Muscle of back (tissue), 13 donors: ENCODE measurements at places on chromosomes 2 and 18.

DNA sequence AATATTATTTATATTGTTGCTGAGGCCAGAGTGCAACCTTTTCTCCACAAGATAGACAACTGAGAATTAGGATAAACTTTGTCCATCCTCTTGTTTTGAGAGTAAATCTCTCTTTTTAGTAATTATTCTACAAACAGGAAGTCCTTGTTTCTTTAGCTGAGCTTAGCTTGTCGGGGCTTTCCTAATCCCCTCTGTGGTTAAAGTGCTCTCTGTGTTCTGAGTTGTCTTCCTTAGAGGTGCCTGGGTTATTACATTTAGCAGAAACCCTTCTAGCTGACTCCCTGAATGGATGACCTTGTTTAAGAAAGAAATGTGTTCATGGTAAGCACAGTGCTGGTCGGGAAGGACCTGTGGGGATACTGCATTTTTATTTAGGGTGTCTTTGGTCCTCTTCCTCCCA is 12.7 kb downstream of the USP39 start:
- DNase-seq, result no peak

- DNase-seq, result no peak
Measured at GRCh38 chr2:162538967-162539366, 195.0 kb downstream of the GCA start.

DNA sequence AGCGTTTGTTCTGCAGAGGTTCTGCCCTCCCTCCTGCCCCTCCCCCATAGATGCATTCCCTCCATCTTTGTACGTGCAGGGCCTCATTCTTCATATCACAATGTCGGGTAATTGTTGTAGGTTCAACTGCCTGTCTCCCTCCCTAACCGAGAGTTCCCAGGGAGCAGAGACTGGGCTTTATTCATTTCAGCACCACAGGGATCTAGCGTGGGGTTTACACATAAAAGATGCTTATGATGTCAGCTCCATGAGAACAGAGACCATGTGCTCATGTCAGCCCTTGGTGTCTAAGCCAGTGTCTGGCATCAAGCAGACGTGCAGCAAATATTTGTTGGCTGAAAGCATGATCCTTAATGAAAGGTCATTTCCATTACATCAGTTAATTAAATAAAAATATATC is 298.9 kb upstream of the TRIB2 start:
- DNase-seq, result no peak

DNA sequence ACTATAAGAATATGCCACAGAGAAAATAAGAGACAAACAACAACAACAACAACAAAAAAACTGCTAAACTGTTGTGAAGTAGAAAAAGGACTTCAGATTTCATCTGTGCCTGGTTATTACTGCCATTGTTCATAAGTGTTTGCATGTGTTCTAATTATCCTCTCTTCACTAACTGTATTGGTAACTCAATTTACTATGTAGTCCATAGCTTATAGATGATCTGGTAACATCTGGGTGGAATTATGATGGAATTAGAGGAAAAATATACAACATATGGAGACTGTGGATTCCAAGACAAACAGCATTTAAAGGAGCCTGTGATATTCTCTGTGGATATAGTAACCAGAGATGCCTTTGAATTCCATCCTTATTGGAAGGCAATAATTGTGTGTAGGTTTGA is 1891.5 kb upstream of the PIK3C3 start:
- no peak for DNase-seq

GRCh38 chr2:190649035-190649797 is at the start of gene NAB1:
Gene NAB1 (plus strand): TSS chr2:190649083. CDS start chr2:190659177, 10,094 bp downstream.
- DNase-seq, result no peak

DNA sequence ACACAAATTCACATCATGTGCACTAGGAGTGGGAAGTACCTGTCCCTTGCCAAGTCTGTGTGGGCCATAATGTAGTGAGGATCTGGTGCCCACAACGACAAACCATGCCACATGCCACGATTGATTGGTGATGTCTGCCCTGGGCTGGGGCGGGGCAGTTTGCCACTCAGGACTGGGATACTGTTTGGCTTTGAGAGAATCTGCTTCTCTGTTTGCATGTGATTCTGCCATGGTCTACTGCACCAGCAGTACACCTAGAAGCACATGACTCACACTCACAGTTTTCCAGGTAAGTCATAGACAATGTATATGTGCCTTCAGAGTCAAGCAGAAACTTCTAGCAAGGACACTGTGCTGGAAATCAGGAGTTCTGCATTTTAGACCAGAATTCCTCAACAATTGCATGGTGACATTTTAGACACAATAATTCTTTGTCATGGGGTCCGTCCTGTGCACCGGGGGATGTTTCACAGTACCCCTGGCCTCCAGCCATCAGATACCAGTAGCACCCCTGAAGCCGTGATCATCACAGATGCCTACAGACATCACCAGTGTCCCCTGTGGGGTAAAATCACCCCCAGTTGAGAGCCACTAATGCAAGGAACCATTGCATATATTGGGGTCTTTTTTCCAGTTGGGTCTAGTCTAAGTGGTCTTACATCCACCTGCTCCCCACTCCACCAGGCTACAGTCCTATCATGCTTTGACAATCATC is 278.3 kb downstream of the EIPR1 start:
- no peak for DNase-seq

GRCh38 chr2:207167099-207167923 is 1.6 kb upstream of the KLF7 start:
- no peak for DNase-seq

DNA sequence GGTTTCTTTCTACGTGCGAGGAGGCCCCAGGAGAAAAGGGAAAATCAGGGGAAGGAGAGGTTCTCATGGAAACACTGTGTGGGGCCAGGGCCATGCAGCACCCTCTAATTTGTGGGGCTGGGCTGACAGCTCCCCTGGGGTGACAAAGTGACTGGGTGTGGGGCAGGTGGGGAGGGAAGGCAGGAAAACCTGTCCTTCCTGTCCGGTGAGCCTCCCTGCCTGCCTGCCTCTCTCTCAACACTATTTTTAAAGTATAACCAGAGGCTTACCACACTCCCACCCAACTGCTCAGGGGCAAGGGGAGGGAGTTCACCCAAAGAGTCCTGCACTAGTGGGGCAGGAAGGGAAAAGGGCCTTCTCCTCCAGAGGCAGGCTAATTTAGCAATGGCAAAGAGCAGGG is 10.5 kb upstream of the EPAS1 start:
- no peak for DNase-seq

GRCh38 chr2:226694149-226694548 is 105.5 kb downstream of the IRS1 start:
- DNase-seq, result no peak

GRCh38 chr18:25074925-25075324 is 277.0 kb downstream of the ZNF521 start:
- no peak for DNase-seq

DNA sequence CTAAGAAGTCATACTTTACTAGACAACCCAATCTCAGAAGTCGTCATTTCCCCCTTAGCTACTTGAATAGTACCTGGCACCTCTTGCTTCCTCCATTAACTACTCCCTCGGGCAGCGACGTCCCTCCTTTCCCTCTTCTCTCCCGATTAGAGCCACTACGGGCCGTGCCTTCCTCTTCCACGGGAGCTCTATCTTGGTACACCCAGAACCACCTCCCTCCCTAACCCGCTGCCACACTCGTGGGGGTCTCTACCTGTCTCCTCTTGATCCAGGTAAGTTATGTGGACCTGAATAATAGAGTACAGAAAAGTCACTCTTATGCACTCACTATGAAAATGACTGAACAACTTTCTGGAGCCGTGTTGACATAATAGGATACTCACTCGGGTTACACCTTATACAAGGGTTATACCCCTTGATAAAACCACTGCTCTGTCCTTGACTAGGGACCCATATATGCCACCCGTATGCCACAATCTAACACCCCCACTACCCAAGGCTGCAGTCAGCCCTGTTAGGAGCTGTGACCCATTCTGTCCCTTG is 595 bp upstream of the HDHD2 start:
- DNase-seq, result no peak

DNA sequence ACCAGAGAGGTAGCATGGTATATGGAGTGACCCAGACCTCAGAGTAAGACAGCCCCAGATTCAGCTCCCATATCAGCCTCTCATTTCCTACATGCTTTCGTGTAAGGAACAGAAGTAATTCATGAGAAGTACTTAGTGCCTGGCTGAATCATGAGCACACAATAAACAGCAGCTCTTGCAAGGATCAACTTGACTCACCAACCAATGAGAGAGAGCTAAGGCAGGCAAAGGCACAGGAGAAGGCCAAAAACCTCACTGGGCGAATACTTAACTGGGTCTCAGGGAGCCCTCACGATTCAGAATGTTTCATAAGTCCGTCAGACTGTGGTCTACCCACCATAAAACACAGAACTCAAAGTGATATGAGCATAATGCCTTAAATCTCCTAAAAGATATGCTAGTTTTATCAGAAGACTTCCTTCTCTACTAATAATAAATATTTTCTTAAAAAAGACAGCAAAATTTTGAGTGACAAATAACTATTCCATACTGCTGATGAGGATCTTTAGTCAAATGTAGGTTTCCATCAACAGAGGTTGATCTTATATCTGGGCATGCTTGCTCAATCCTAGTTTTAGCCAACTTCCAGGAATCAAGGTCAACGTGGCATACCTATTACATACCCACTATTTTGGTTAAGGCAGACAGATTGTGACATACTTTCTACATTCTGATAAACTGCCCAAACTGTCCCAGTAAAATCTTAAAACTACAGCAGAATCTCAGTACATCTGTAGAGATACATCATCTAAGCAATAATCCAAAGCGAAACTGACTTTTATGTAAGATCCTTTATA is 34.9 kb downstream of the IMMT start:
- DNase-seq, result no peak

GRCh38 chr2:105078906-105079495 is 41.1 kb downstream of the MRPS9 start:
- DNase-seq, result peak; percentile 5

- DNase-seq, result no peak
Measured at GRCh38 chr2:211391189-211391567, 834.8 kb downstream of the CPS1 start.

DNA sequence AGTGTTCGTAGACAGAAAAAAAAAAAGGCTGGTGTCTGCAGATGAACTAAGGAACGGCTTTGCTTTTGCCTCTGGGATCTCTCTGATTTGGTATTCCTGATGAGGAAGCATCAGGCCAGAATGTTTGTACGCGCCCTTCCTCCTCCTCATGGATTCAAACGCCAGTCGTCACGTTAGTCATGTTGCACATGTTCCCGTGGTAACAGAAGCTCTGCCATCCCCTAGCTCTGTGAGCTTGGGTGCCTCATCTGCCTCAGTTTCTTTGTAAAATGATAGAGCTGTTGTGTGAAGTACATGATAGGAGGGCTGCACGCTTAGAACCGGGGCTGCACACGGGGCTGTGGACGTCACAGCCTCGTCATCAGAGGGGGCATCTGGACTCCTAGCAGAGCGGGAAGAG is 47.0 kb downstream of the TSHZ1 start:
- no peak for DNase-seq

- DNase-seq, result peak; percentile 52
Measured at GRCh38 chr2:95346231-95346737, 49.1 kb downstream of the KCNIP3 start.

- no peak for DNase-seq
Measured at GRCh38 chr2:54059986-54060385, 55.4 kb upstream of the ACYP2 start.

GRCh38 chr2:240648155-240648649 is 22.9 kb downstream of the GPR35 start:
- no peak for DNase-seq

DNA sequence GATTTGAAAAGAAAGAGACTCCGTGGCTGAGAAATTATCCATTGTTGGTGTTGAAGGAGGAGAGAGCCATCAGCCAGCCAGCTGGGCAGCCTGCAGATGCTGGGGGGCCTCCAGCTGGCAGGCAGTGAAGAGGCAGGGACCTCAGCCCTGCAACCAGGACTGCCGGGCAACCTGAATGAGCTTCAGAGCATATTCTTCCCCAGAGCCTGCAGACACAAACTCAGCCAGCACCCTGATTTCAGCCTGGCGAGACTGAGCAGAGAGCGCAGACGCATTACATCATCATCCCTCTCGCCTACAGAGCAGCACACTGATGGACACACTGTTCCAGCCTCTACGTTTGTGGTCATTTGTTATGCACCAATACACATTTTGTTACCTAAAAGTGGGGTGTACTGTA is 150.7 kb upstream of the RAB6C start:
- DNase-seq, result no peak

DNA sequence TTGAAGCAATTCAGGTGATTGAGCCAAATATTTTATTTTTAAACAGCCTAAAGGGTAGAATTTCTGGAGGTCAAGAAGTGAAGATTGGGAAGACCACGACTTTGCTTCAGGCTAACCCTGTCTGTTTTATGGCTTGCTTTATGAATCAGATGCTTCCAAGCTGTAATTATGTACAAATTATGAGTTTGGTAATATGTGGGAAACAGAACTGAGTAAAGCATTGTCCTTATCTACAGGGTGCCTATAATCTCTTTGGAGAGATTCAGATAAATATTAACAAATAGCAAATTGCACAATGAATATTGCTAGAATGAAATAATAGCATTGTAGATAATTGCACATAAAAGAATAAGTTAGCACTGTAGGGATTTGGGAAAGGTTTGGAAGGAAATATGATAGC is 539.4 kb upstream of the CDH2 start:
- DNase-seq, result no peak

- DNase-seq, result no peak
Measured at GRCh38 chr2:240584486-240585031, 2.0 kb upstream of the CAPN10 start.

DNA sequence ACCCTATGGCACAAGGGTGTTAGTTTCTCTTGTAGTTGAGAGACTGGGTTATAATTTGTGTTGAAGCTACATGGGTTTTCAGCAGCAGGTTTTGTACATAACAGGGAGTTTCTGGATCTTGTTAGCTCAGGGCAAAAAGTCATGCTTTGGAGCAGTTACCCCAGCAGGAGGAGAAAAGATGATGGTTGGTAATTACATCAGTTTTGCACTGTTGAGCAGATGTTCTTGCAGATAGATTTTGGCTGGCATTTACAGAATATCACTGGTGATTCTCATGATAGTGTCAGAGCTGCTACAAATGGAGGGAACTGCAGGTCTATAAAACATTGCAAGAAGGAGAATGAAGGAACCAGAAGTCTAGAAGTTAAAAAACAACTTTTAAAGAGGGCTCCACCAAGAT is 215.2 kb upstream of the ATP5MC3 start:
- no peak for DNase-seq

DNA sequence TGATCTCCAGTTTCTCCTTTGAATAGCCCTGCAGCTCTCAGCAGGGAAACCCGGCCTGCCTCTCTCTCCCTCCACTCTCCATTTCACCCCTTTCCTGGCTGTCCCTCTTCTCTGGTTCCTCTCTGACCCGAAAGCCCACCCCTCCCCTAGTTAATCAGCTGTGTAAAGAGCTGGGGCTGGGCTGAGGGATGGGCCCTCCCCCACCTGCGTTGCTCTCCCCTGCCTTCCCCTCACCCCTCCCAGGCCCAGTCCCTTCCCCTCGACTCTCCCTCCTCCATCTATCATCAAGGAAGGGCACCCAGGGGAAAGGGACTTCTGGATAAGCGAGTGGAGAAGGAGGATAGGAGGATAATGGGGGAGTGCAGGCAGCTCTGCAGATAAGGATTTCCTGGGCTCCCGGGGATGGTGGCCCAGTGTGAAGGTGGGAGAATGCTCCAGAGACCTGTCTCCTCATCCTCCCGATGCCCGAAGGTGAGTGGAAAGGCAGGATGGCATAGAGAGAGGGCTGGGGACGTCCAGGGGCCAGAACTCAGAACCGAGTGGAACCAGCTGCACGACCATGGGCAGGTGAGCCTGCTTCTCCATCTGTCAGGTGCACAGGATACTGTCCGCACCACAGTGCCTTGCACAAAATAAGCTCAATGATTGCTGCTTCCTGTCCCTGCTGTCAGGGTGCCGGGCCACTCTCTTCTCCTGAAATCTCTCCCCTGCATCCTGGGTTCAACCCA is 12.0 kb downstream of the SLC30A3 start:
- no peak for DNase-seq
